Stimulated activated CD4-positive, alpha-beta T cell treated with anti-CD3 and anti-CD28 coated beads, TNF-alpha, amount 100 ng/mL, for 1 hour (primary cell): ENCODE measurements at places on chromosomes 1 and 21.

DNA sequence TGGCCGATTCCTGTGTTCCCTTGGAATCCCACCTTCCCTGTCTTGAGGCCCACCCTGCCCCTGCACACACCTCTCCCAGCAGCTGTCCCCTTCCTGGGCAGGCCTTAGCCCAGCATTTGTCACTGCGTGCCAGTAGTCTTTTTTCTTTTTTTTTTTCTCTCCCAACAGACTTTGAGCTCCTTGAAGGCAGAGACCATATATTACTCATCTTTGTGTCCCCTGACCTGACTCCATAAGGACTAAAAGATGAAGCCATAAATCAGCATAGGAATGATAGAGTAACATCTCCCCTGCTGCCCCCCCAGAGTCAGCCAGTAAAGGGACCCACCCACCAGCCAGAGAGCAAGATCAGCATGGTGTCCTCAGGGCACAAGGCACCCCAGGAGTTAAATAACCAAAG is 27.4 kb downstream of the PIGM start:
- DNase-seq = no peak

GRCh38 chr1:61247881-61248752 is 165.8 kb downstream of the NFIA start:
- DNase-seq = no peak

DNA sequence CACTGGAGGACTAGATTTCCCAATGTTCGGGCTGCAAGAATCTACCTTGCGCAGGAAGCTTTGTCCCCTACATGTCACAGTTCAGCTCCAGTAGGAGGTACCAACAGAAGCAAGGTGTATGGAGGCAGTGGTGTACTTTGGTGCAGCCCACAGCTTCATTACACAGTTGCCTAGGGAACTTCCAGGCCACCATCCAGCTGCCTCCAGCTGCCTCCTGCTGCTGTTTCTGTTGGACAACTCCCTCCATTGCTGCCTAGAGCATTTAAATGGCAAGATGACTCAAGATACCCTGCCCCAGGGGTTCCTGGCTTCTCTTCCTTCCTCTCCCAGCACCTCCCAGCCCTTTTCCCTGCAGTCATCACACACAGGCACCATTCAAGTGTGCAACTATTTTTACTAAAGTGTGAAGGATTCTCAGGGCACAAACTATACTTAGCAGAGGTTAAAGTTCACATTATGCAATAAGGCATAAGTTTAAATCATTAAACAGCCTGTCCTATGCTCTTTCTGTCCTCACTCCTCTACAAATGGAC is 39.0 kb upstream of the ATP1A1 start:
- DNase-seq = no peak

DNA sequence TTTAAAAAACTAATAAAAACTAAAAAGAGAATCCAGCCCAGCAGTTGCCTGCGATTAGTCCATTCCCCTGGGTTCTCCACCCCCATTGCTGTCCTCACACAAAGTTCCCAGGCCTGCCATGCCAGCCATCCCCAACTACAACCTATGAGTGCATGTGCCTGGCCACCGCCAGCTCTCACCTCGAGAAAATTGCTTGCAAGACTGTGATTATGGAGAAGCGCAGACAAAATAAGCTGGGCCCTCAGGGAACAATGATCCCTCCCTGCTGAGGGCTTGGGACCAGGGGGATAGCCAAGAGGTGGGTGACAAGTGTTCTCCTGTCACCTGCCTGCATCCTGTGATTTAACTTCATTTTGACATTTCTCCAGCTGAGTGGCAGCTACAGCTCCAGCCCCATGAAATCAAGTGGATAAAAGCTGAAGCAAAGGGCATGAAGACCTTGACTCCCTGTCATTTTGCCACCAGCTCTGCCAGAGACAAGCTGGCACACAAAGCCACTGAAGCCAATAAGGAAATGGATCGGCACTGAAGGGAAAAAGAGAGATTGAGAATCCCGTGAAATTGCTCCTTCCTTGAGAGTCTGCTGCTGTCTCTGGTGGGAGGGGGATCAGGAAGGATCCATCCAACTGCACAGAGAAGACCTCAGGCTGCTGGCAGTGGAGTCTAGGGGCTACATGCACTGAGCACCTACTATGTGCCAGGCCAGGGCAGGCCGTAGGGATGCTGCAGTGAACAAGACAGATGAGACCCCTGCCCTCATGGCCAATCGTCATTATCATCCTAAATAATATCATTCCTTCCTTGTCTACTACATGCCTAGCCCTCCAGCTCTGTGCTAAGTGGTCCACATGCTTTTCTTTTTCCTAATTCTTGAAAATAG is 40.7 kb downstream of the MATN1 start:
- no peak for DNase-seq

GRCh38 chr1:23759277-23759676 is 16.0 kb downstream of the ELOA start:
- no peak for DNase-seq

GRCh38 chr1:185398022-185398421 is 81.0 kb upstream of the IVNS1ABP start:
- DNase-seq = no peak

DNA sequence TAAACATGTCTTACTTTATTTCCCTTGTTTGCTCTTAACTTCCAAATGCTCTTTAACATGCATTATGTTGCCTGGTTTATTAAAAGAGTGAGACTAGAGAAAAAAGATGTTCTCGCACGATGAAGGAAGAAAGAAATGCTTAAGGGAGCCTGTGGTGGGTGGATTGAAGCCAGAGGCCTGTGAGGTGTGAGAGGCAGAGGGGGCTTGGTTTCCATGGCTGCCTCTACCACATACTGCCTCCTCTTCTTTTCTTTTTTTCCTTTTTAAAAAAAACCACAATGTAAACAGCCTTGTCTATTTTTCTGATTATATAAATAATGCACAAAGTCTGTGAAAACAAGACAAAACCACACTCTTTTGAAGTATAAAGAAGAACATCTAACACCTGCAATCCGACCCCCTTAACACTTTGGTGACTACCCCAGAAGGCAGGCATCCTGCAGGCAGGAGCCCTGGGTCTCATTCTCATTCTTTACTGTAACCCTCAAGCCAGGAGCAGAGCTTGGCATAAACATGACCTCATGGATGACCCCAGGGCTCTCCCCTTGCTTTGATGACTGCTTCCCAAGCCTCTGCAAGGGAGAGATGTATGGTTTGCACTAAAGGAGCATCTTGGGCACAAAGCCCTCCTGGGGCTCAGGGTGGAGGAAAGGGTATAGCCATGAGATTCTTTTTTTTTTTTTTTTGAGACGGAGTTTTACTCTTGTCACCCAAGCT is 10.1 kb upstream of the PARP1 start:
- DNase-seq = no peak

GRCh38 chr1:59100708-59101374 is 196.1 kb upstream of the FGGY start:
- no peak for DNase-seq

- no peak for DNase-seq
Measured at GRCh38 chr1:90616395-90616794, 100.7 kb downstream of the BARHL2 start.

DNA sequence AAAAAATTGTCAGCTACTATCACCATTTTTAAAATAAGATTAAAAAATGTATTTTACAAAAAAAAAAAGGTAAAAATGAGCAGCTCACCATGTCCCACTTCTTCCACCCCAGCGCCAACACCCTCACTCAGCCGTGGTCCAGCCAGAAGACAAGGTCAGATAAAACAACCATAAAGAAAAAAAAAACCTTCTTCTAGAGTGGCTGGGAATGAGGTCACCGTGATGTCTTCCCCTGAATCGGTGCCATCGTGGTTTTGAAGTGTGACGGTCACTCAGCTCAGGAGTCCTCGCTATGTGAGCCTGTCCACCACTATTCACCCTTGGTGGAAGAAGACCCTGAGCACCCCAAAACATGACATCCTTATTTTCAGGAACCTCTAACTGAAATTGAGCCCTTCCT is 38.1 kb downstream of the B3GALT5 start:
- no peak for DNase-seq

GRCh38 chr1:149978547-149979023 is 31.9 kb downstream of the OTUD7B start:
- DNase-seq = no peak

DNA sequence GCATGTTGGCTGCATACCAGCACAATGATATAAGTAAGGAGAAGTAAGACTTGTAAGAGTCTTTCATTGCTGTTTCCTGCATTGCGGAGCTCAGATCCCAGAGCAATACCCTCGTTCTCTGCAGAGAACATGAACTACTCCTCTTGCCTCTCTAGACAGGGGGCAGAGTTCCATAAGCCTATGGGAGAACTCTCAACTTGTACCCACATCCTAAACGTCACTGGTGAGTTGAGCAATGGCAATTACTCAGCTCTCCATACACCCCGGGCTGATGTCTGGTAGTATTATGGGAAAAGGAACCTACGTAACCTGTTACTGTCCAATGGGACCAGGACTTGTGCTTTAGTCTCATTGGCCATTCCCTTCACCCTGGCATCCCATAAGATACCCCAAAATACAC is 27.3 kb upstream of the ZNF496 start:
- no peak for DNase-seq

DNA sequence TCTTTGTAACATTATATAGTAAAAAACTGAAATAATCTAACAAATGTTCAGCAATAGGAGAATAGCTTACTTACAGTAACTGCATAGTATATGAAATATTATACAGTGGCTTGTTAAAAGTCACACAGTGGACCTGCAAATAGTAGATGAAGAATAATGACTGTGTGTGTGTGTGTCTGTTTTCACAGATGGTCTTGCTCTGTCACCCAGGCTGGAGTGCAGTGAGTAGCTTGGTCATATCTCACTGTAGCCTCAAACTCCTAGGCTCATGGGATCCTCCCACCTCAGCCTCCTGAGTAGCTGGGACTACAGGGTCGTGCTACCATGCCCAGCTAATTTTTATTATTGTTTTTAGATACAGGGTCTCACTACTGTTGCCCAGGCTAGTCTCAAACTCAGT is 67.3 kb upstream of the KIAA1614 start:
- DNase-seq = no peak

DNA sequence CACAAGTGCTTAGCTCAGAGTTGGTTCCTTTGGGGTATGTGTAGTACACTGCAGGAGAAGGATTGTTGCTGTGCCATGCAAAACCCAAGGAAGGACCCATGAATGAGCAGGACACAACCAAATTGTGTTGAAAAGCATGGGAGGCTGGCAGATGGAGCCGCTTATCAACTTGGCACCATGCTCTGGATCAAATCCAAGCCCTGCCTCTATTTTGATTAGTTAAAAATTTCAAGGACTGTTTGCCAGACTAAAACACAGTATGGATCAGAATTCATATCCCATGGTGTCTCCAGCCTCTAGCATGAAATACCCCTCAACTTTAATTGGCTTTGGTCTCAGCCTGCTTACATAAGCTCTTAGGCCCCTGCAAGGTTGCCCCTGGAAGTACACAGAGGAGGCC is 27.8 kb downstream of the CCDC185 start:
- DNase-seq = no peak

- no peak for DNase-seq
Measured at GRCh38 chr1:20601129-20601825, 12.4 kb downstream of the CDA start.

- no peak for DNase-seq
Measured at GRCh38 chr1:184319879-184320278, 67.0 kb upstream of the C1orf21 start.

GRCh38 chr1:21139601-21140000 is 37.1 kb downstream of the EIF4G3 start:
- no peak for DNase-seq

GRCh38 chr1:99877568-99877967 is 27.4 kb downstream of the AGL start:
- DNase-seq = no peak

DNA sequence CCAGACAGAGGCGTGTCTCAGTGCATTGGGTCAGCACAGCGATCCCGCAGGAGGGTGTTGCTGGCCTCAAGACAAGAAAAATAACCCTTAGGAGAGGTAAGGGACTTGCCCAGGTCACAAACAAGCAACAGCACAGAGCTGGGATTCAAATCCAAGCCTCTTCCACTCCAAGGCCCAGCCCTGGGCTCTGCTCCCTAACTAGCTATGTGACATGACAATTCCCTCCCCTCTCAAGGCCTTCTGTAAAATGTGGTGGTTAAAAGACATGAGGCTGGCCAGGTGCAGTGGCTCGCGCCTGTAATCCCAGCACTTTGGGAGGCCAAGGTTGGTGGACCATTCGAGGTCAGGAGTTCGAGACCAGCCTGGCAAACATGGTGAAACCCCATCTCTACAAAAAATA is 28.1 kb upstream of the LAPTM5 start:
- DNase-seq = no peak

- no peak for DNase-seq
Measured at GRCh38 chr1:214511639-214511998, 39.8 kb downstream of the PTPN14 start.

DNA sequence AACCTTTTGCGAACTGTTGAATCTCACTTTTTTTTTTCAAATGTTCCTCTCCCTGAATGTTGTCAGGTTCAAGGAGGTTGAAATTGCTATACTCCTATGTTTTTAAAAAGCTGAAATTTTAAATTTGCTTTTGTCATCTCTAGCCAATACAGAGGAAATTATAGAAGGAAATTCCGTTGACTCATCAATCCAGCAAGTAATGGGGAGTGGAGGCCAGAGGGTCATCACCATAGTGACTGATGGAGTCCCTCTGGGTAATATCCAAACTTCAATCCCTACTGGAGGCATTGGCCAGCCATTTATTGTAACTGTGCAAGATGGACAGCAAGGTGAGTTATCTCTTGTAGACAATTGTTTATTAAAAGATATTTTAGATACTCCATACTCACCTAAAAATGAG is 36.3 kb downstream of the GABPB2 start:
- no peak for DNase-seq

GRCh38 chr1:12144969-12145368 is 21.8 kb upstream of the TNFRSF1B start:
- no peak for DNase-seq

DNA sequence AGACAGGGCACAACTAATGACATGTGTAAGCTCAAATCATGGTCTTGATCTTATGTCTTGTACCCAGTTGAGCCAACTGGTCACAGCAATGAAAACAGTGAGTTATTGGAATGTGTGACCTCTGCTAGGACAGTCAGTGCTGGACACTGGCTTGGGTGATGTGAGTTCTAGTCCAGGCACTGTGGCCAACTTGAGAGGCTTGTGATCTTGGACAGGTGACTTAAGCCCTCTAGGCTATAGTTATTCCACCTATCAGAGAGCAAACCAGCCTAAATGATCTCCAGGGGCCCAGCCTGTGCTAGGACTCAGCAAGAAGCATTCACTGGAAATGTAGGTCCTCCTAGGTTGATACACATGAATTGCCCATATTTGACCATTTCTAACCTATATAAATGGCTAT is 1.1 kb downstream of the KCNE2 start:
- DNase-seq = no peak

GRCh38 chr1:20380616-20381035 is 90.0 kb downstream of the VWA5B1 start:
- no peak for DNase-seq

DNA sequence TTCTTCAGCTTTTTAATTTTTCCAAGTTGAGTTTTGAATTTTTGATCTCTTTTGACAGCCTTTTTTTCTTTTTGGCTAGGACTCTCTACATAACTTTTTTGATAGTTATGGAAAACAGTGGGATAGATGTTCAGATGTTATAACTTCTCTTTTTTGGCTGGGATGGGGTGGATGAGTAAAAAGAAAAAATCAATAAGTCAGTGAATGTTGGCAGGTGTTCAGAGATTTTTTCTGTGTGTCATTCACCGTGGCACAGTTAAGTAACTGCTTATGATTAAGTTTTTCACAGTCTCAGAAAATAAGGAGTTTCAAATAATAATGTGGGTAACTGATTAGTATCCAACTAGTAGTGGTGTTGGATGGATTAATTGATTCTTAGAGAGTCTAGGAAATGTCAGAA is 24.0 kb downstream of the HS2ST1 start:
- DNase-seq = no peak

GRCh38 chr21:41186755-41187536 is 19.0 kb downstream of the BACE2 start:
- no peak for DNase-seq

- no peak for DNase-seq
Measured at GRCh38 chr1:112247961-112248360, 148.1 kb upstream of the CTTNBP2NL start.
